ENCODE measurements at places on chromosomes 1 and 21.
A peak's percentile ranks its signal among the peaks of the same experiment; 100 is the strongest.

DNA sequence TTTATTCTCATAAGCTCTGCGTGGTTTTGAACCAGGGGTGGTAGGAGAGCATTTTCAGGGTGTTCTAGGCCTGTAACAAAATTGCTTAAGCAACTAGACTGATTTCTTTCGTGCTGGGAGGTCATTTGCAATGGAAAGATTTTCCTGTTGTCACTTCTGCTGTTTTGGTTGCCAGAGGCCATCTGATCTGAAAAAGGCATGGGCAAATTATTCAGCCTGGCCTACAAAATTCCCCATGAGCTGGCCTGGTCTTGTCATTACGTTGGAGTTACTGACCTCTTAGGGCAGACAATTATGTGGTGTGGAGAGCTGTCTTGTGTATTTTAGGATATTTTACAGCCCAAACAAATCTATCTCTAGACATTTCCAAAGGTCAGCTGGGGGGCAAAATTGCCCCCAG is 444.4 kb upstream of the DAB1 start:
- no peak for DNase-seq

GRCh38 chr1:30842697-30843354 is 65.7 kb downstream of the SDC3 start:
- no peak for DNase-seq

GRCh38 chr1:56424744-56425493 is 154.4 kb downstream of the PLPP3 start:
- peak; percentile 41 for DNase-seq

- DNase-seq = no peak
Measured at GRCh38 chr1:152505083-152505482, 5.5 kb upstream of the LCE5A start.

Data from thoracic aorta (tissue), 2 donors.